ENCODE measurements at places on chromosomes 1 and 21.

DNA sequence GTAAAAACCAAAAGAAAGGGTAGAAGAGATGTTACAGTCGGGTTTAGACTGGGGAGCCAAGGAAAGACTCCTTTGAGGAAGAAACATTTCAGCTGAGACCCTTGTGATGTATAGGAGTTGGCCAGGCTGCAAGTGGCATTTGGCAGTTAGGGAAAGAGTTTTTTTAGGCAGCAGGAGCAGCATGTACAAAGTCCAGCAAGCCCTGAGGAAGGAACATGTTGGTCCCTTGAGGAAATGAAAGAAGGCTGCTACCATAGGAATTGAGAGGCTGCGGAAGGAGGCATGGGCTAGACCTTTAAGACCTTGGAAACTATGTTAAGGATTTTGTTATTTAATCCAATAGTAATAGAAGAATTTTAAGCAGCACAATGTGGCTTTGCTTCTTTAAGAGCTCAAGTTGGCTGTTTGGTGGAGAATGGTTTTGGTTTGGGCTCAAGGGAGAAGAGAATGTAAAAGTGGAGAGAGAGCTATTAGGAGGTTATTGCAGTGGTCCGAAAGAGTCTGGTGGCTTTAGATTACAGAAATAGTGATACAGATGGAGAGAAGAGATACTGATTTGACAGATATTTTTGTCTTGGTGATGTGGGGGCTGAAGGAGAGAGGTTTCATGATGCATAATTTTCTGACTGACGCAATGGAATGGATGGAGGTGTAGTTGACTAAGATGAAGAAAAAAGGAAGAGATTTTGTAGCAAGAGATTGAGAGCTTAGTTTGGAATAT lies 26.6 kb downstream of the SMAP2 start:
- no peak for DNase-seq

- peak; percentile 34 for DNase-seq
Measured at GRCh38 chr1:208988811-208989222, 594.7 kb upstream of the CAMK1G start.

DNA sequence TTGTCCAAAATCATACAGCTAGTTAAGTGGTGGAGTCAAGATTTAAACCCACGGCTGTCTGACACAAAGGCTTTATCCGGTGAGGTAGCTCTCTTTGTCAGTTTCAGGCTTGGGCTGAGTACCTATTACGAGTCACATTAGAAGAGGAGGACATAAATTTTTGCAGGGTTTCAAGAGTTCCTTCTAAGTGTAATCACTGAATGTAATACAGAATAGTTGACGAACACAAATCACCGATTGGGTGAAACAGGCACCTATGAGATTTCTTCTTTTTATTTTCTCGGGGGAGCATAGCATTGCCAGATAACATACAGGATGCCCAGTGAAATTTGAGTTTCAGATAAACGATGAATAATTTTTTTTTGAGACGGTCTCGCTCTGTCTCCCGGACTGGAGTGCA lies 847 bp downstream of the PSMD4 start:
- DNase-seq: no peak

GRCh38 chr1:203304391-203304918 lies 864 bp upstream of the BTG2 start:
- DNase-seq: no peak

- no peak for DNase-seq
Measured at GRCh38 chr1:205032508-205032907, 10.5 kb upstream of the CNTN2 start.

DNA sequence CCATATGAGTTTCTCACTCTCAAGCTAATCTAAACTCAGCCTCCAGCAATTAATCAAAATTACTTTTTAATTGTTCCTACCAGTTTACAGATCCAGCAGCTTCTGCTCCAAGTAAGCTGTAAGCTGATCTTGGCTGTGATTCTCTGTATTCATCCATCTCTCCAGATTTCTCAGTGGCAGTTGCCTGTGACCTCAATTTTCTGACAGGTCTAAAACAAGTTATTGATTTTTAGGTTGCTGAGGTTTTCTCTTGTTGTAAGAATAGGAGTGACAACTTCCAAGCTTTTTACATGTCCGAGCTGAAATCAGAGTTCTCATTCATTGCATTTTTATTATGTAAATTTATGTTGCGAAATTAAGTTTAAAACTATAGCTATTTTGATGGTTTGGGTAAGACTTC lies 1044.4 kb downstream of the PLA2G4A start:
- DNase-seq: no peak

DNA sequence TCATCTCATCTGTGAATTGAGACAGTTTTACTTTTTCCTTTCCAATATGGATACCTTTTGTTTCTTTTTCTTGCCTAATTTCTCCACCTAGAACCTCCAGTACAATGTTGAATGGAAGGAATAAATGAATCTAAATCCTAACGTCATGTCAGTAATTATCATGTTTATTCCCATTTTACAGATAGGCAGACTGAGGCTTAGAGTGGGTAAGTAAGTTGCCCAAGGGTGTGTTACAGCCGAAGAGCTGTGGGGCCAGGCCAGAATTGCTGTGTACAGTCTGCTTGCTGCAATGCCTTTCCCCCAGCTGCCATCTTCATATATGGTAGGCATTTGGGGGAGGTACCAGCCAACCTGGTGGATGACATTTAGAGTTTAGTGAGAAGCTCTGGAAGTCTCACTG lies 162.7 kb downstream of the CAMTA1 start:
- no peak for DNase-seq

DNA sequence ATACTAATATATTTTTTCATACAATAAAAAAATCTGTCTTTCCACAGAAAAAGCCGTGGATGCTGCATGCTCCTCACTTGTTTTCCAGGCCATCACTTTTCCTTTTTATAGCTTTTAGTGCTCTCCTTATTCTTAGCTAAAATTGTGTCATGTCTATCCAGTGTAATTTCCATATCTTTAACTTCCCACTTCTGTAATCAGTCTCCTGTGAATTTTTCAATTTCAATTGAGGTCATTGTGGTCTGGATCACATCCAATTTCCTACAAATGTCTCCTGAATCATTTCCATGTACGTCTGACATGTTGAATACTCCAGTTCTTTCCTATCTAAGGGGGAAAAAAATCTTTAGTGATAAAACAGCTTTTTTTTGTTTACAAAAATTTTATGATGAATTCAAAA lies 838.2 kb upstream of the B3GALT2 start:
- DNase-seq: peak; percentile 46

GRCh38 chr1:151720974-151721787 lies at the start of gene RIIAD1:
TSS of gene RIIAD1 (plus strand) at chr1:151721522. CDS start at chr1:151721537, 15 bp downstream.
- DNase-seq: no peak

DNA sequence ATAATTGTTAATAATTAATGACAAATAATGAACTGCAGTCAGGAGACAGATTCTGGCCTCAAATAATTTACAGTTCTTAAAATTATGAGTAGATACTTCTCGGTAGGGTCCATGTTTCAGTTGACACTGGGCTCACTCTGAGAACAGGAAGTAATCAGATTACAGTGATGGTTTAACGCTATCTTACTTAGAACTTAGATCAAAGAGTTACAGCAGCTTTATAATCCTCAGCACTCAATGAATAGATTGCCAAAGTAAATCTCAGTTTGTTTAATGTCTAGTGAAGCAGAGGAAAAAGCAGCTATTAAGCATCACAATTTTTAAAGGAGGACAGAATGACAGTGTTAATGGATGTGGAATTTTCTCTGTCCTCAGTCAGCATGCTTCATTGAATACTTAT lies 79.6 kb downstream of the PDE4B start:
- peak; percentile 20 for DNase-seq

- no peak for DNase-seq
Measured at GRCh38 chr1:241999026-241999425, at the start of gene MAP1LC3C. TSS of gene MAP1LC3C (minus strand) at chr1:241999098. CDS start at chr1:241999008, 90 bp downstream.

- peak; percentile 75 for DNase-seq
Measured at GRCh38 chr21:28633839-28634555, 358.7 kb downstream of the LTN1 start.

DNA sequence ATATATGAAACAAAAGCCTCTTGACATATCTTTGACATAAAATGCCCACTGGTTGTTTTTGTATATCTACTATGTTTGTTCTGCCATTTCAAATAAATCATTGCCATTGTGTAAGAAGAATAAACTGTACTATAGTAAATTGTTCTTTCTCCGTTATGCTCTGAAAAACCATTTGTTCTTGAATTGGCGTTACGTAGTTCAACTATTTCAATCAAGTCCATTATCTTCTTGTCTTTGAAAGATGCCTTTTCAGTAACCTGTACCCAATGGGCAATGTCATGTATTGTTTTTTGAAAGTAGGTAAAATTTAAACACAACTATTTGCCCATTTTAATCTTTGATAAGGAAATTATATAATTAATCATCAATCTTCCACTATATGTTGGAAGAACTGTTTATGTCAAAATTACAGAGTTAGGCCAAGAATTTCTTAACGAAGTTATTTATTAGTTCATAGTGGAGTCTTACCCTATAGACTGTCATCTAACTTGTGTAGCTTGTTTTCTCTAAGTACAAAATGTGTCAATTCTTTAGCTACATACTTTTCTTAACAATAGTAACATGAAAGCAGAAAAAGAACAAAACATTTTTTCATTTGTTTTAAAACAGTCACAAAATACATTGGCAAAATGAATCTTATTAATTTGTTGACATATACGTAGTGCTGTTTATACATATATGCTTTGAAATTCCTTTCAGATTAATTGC lies 294.8 kb downstream of the PTPRC start:
- DNase-seq: no peak

- DNase-seq: peak; percentile 34
Measured at GRCh38 chr1:31417148-31417547, 4.1 kb downstream of the SERINC2 start.

GRCh38 chr1:90993245-90993644 lies 28.6 kb downstream of the ZNF644 start:
- DNase-seq: no peak

DNA sequence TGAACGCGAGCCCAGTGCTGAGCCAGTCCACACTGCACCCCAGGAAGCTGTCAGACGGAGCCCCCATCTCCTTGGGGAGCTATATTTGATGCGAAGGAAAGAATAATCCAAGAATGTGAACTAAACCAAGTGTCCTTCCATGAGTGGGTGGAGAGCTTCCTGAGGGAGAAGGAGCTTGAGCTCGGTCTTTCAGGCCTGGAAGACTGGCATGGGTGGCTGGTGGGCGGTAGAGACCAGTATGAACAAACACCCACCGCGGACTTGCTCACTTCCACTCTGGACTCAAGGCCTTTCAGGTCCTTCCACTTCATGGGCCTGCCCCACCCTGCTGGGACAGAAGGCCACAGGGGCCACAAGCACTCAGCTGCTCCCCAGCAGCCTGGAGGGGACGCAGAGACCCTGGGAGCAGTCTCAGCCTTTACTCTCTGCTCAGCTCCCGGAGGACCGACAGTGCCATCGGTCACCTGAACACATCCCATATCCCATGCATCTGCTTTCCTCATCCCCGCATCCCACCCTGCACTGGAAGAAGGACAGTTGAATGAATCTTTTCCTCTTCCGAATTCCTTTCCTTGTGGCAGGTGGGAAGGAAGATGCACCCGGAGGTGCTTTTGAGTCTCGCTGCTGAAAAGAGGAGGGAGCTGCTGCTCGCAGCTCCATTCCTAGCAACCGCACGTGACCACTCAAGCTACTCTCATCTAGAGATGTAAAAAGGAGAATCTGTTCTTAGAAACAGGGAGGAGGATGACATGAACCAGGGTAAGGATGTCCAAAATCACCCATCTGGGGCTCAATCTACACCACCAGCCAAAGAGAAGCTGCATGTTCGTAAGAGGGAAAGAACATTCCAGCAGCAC lies 92.3 kb downstream of the PGBD5 start:
- DNase-seq: no peak

- DNase-seq: no peak
Measured at GRCh38 chr1:23657659-23658275, 33.8 kb upstream of the RPL11 start.

GRCh38 chr1:55054396-55054795 lies 15.0 kb downstream of the PCSK9 start:
- DNase-seq: no peak

DNA sequence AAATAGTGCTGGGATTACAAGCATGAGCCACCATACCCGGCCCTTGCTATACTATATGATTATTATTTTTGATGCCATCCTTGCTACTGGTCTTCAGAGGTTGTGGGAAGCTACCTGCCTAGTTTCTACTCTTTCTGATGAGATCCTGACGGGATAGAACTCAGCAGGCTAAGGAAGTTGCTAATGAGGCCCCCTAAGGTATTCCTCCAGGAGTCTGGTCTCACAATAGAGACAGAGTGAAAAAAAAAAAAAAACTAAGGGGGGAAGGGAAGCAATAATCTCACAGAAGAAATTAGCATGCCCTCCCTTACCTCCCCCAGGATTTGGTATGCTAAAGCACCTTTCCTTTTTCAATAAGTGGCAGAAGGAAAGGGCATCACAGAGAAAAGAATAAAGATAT lies 17.6 kb downstream of the INTS3 start:
- no peak for DNase-seq

GRCh38 chr1:202919615-202920014 lies 7.4 kb downstream of the KLHL12 start:
- no peak for DNase-seq

- DNase-seq: no peak
Measured at GRCh38 chr1:235127203-235127602, 1.4 kb downstream of the TOMM20 start.

GRCh38 chr1:86472152-86472551 lies 3.4 kb downstream of the CLCA1 start:
- DNase-seq: peak; percentile 15

GRCh38 chr1:231807541-231807940 lies 181.0 kb downstream of the DISC1 start:
- DNase-seq: no peak

GRCh38 chr1:7707527-7707926 lies 63.6 kb upstream of the VAMP3 start:
- no peak for DNase-seq

- DNase-seq: no peak
Measured at GRCh38 chr1:116428576-116428975, 55.5 kb downstream of the ATP1A1 start.

- DNase-seq: no peak
Measured at GRCh38 chr1:7093297-7093696, 308.0 kb downstream of the CAMTA1 start.

DNA sequence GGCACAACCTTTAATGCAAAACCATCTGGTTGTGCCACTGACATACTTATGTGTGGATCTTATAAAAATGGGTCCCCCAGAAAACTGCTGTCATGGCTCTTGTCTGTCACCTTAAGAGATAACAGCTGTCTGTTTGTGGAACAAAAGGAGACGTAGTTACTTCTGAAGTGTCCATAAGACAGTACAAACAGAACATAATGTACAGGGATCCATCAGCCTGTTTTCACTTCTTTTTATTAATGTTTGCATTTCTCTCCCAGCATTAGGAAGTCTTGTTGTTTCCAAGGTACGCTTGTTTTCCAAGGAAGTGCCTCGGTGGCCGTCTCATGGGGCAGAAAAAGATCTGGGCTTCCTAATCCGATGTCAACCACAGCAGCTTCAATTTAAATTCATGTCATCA lies 11.2 kb upstream of the ST6GALNAC5 start:
- no peak for DNase-seq

All from foreskin fibroblast (primary cell).